ENCODE measurements at places on chromosomes 4 and X.

DNA sequence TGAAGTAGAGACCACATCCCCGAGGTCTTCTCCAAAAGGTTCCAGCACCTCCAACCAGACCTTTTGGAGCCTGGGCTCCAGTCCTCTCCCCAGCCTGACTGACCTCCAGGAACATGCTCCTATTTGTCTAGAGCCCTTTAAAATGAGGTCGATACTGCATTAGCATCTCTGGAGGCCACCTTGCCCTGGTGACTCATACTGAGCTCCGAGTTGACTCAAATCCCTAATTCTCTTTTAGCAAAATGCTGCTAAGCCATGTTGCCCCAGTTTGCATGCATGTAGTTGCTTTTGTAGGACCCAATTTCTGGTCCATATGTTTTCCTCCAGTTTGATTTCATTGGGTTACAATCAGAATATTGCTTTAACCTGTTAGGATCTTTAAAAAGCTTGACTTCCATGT lies 43.5 kb upstream of the CITED1 start:
- H3K4me1 ChIP-seq: no peaks in the 10 kb centered on the region
- peaks cover 12% of the 10 kb centered on the region for H3K36me3 ChIP-seq
- no peak for DNase-seq
- H3K27me3 ChIP-seq: no peaks in the 10 kb centered on the region
- no peak overlapping the region for H3K27ac ChIP-seq

DNA sequence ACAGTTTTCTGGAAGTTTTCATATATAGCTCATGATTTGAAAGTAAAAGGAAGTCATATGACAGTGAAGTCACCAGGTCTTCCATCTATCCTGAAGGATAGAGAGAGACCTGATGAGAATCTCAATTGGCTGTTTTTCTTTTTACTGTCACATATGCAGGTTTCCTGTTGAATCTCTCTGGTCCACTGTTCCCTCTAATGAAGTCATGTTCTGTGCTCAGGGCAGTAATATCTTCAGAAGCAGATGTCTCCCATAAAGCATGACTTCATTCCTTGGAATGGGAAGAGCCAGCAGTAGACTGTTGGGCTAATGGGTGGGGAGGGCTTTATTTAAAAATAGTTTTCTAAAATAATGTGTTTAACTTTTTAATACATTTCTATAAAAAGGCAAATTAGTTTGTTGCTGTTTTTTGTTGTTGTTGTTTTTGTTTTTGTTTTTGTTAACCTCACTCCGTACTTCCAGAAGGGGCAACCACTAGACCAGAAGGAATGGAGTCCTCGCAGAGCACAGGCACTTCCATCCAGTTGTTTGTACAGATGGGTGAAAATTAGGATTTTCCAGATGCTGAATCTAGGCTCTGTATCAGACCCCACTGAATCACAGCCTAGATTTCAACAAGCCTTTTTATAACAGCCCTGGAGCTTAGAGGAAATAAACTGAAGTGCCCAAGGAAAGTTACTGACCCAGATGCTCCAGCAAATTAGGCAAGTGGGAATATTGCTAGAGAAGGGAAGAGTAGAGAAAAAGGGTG lies 54.2 kb downstream of the AWAT2 start:
- H3K4me3 ChIP-seq: no peak overlapping the region
- DNase-seq: no peak
- H3K4me1 ChIP-seq: no peaks in the 10 kb centered on the region
- H3K27me3 ChIP-seq: peaks cover 7% of the 10 kb centered on the region
- H3K36me3 ChIP-seq: peaks cover 3% of the 10 kb centered on the region

DNA sequence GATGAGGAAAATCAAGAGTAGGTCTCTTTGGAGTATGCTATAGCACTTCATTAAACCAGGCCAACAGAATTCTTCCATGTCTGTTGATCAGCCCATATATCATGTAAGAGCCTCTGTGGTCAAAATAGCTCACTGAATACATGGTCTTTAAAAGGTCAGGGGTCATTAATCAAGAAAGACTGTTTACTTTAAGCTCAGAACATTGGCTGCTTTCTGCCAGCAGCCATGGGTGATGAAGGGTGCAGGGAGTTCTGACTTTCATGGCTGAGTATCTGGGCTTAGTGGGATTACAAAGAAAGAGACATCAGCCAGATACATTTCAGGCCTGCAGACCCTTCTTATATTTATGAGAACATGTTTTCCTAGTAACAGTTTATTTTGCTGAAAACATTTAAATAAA lies 7.1 kb upstream of the C4orf54 start:
- no peak overlapping the region for H3K4me3 ChIP-seq
- H3K36me3 ChIP-seq: no peaks in the 10 kb centered on the region

- no peak overlapping the region for H3K4me3 ChIP-seq
- H3K27ac ChIP-seq: no peak overlapping the region
- no peaks in the 10 kb centered on the region for H3K4me1 ChIP-seq
These were observed 25.7 kb downstream of the PJA1 start for GRCh38 chrX:69139516-69139915.

GRCh38 chrX:106973433-106974149 lies 26.4 kb downstream of the MORC4 start:
- H3K36me3 ChIP-seq: peaks cover 5% of the 10 kb centered on the region
- no peaks in the 10 kb centered on the region for H3K4me1 ChIP-seq
- H3K27ac ChIP-seq: no peak overlapping the region
- no peak overlapping the region for H3K4me3 ChIP-seq
- no peaks in the 10 kb centered on the region for H3K27me3 ChIP-seq

DNA sequence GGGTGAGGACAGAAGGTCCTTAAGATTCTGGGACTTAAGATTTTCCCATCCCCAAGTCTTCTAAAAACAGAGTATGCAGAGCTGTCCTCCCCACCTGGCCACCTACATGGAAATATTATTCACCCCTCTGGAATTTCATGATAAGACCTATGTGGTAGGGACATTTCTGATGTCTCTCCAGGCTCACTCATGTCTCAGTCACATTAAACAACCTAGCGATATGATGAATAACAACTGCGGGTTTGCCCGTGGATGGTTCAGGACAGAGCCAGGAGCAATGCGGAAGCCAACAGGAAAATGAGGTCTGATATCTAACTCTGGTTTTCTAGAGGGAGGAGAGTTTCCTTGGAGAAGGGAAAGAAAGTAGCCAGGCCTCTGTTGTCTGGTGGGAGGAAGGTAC lies 47.4 kb downstream of the TEX13A start:
- H3K27me3 ChIP-seq: no peaks in the 10 kb centered on the region
- no peak for DNase-seq
- H3K4me3 ChIP-seq: no peak overlapping the region
- H3K36me3 ChIP-seq: no peaks in the 10 kb centered on the region
- H3K27ac ChIP-seq: no peak overlapping the region
- no peaks in the 10 kb centered on the region for H3K4me1 ChIP-seq

DNA sequence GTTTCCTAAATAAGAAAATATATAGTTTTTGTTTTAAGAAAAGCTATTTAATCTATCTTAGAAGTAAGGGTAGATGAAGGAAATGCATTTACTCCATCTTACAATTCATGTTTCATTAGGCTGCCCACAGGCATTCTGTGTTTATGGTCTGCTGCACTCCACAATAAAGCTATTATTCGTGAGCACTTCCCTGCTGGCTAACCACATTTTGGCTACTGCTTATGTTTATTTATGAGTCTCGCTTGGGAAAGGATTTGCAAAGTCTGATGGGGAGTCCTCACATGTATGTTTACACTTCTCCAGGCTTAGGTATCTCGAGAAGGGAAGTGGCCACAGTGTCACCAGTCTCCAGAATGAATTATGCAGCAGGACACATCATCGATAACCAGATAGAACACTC lies 260.8 kb upstream of the VCX start:
- H3K27me3 ChIP-seq: no peaks in the 10 kb centered on the region
- no peak for DNase-seq
- H3K27ac ChIP-seq: no peak overlapping the region
- no peak overlapping the region for H3K4me3 ChIP-seq

GRCh38 chr4:36835246-36835645 lies 409.3 kb upstream of the NWD2 start:
- no peaks in the 10 kb centered on the region for H3K4me1 ChIP-seq
- DNase-seq: no peak
- H3K27me3 ChIP-seq: no peaks in the 10 kb centered on the region
- no peaks in the 10 kb centered on the region for H3K36me3 ChIP-seq

DNA sequence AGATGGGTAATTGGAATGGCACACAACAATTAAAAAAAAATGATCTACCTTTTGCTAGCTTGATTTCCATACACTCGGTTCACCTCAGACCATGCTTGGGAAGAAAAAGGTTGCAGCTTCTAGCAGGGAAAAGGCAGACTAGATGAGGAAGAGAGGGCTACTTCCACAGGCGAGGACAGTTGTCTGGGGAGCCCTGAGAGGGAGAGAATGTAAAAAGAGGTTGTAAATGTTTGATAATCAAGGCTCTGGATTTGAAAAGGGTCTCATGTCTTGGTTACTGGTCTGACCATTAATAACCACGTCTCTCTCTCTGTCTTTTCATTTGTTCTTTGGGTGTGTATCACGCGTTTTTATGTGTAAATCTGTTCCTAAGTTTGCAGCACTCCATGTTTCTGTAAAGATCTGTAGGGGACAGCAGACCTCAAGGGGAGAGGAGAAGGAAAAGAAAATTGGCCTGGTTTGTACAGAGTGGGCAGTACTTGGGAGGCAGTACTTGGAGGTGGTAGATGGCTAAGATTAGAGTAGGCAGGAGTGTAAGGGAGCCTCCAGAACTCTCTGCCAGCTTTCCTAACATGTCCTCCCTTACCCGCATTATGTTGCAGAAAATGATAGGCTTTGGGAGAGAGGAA lies 750 bp downstream of the ARMCX5 start:
- no peak for DNase-seq
- H3K4me1 ChIP-seq: peaks cover 22% of the 10 kb centered on the region
- H3K27ac ChIP-seq: peak overlapping the region; percentile 95

DNA sequence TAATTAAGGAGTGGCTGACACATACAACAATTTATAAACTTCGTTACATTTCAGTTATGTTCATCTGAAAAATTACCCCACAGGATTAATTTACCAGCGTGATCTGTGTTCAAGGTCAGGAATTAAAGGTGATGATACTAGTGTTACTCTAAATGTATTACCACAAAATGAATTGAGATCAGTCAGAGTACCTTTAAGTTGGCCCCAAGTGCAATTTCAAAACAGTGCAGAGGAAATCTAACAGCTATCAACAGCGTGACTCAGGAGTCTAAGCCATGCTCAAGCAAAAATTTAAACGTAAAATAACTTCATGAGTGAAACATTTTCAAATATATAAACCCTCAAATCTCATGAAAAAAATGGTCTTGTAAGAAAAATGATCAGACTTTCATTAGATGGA lies 18.7 kb downstream of the ANTXR2 start:
- DNase-seq: no peak
- H3K27me3 ChIP-seq: no peaks in the 10 kb centered on the region
- no peak overlapping the region for H3K4me3 ChIP-seq
- peak overlapping the region; percentile 29 for H3K27ac ChIP-seq
- peaks cover 54% of the 10 kb centered on the region for H3K36me3 ChIP-seq

DNA sequence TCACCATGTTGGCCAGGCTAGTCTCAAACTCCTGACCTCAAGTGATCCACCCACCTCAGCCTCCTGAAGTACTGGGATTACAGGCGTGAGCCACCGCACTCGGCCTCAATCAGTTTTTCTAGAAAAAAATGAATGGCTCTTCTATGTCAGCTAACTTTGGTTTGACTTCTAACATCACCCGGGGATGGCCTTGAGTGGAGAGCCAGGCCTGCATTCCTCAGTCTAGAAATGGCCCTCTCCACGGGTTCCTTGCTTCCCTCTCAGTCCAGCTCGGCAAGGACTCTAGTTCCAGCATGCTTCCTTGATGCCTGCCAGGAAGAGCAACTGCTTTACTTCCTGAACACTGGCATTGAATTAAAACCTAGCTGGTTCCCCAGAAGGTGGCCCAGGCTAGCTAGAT lies 39.0 kb downstream of the SLC25A5 start:
- peaks cover 4% of the 10 kb centered on the region for H3K36me3 ChIP-seq
- H3K27ac ChIP-seq: no peak overlapping the region
- H3K27me3 ChIP-seq: no peaks in the 10 kb centered on the region
- H3K4me1 ChIP-seq: no peaks in the 10 kb centered on the region
- DNase-seq: no peak

DNA sequence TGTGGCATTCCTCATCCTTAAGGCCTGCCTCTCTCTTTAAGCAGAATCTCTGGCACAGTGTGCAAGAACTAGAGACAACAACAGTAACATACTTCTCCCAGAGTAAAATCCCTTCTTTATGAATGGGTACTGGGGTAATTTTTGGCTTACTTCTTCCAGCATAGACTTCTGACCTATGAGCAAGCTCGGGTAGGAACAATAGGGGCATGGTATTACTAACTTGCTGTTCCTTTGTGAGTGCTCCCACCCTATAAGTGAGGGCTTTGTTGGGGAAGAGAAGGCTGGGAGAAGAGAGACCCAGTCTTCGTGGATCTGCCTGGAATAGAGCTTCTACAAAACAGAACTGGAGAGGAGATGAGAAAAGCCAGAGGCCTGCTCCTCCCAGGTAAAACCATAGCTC lies 30.2 kb downstream of the CLDN2 start:
- peaks cover 13% of the 10 kb centered on the region for H3K36me3 ChIP-seq
- no peaks in the 10 kb centered on the region for H3K4me1 ChIP-seq
- H3K4me3 ChIP-seq: no peak overlapping the region
- no peak overlapping the region for H3K27ac ChIP-seq
- no peak for DNase-seq

DNA sequence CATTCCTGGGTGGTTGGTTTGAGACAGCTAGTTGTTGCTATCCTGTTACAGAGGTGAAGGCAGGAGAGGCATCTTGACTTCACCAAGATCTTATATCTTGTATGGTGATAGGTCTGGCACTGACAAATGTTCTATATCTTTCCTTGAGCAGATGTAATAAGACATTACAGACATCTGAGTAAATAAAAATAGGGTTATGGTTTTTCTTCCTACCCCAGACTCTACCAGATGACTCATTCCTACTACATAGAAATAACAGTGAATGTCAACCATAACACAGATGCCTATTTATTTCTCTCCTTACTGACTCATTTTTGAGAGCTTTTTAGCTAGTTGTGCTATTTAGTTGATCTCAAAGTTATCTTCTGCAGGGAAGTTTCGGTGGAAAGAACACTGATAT lies 21.9 kb downstream of the HNRNPH2 start:
- DNase-seq: no peak
- H3K27ac ChIP-seq: no peak overlapping the region
- peaks cover 4% of the 10 kb centered on the region for H3K36me3 ChIP-seq

DNA sequence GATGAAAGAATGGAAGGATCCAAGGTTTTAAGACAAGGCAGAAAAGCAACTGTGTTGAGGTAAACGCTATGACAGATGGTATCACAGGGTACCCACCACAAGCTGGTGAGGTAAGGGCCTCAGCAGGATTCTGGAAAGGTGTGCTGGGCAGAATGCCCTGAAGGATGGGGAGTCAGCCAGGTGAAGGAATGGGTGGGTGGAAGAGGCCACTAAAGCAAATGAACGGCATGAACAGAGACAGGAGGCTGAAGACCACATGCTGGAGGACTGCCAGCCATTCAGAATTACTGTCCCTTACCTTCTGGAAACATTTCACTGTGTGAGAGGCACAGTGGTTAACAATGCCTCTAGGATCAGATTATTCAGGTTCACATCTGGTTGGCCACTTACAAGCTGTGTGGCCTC lies 23.6 kb downstream of the GPRIN3 start:
- H3K27me3 ChIP-seq: no peaks in the 10 kb centered on the region
- no peak overlapping the region for H3K27ac ChIP-seq
- DNase-seq: no peak
- H3K36me3 ChIP-seq: peaks cover 23% of the 10 kb centered on the region
- H3K4me1 ChIP-seq: peaks cover 56% of the 10 kb centered on the region

GRCh38 chr4:165448700-165449099 lies 69.9 kb downstream of the CPE start:
- no peaks in the 10 kb centered on the region for H3K4me1 ChIP-seq
- H3K27me3 ChIP-seq: peaks cover 8% of the 10 kb centered on the region
- H3K4me3 ChIP-seq: no peak overlapping the region

- no peaks in the 10 kb centered on the region for H3K36me3 ChIP-seq
- peaks cover 32% of the 10 kb centered on the region for H3K4me1 ChIP-seq
- H3K27me3 ChIP-seq: no peaks in the 10 kb centered on the region
These were observed 48.7 kb upstream of the TNIP3 start for GRCh38 chr4:121212806-121213205.
